ENCODE measurements at places on chromosomes 1 and 21.

DNA sequence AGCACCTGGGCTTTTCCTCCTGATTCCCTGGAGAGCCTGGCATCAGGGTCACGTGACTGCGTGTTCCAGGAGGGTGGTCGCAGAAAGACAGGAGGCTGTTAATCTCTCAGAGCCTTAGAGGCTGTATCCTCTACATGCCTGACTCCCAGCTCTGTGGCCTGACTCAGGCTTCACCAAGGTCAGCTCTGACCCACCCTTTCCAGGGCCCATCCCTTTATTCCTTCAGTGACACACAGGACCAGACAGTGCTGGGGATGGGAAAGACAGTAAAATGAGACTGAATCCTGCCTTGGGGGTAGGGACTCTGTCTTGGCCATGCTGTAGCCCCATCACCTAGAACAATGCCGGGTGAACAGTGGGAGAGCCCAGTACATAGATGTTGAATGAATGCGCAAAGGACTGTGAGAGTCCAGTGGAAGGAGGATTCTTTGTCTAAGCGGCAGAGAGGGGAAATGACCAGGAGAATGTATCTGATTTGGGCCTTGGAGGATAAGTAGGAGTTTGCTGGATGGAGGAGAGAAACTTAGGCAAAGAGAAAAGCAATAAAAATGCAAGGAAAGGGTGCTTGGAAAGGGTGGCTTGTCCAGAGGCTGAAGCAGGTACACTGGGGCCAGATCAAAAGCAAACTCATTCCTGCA lies 33.0 kb downstream of the EPHX1 start:
- DNase-seq, result no peak

- DNase-seq, result no peak
These were observed 58.3 kb downstream of the AKT3 start for GRCh38 chr1:243791586-243792267.

DNA sequence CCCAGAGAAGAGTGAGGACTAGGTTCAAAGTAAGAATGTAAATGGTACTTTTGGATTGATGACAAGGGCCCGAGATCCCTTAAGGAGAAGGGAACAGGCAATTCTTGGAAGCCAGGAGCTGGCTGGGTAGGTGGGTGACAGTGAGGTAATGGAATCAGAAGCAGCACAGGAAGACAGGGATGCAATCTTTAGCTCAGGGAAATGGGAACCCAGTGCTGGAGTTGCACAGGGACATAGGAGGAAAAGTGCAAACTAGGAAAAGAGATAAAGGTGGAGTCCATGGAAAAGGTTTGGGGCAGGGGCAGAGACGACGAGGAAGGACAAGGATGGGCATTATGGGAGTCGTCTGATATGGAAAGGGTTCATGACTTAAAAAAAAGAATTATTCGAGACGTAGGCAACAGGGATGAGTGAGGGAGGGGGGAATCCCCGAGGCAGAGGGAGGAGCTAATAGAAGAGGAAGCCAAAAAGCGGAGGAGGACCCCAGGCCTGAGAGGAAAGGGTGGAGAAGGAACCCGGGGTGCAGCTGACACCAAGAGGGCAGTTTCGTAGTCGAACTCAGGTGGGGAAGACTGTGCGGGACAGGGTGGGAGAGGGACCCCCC lies 495 bp downstream of the PI4KB start:
- peak; percentile 65 for DNase-seq

DNA sequence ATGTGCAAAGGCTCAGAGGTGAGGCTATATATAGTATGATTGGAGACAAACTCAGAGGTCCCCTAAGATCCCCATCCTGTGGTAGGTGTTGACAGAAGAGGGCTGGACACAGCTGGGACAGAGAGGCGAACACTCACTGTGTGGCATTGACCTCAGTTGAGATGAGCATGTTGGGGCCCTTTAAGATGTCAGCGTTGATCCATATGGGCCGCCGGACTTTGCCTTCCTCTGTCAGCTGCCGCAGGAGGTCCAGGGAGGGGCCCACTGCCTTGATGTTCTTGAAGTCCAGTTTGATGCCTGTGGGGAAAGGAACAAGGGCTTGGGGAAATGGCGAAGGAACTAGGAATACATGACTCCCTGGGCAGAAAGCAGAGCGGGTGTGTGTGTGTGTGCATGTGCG lies 8.8 kb downstream of the FAM151A start:
- no peak for DNase-seq

DNA sequence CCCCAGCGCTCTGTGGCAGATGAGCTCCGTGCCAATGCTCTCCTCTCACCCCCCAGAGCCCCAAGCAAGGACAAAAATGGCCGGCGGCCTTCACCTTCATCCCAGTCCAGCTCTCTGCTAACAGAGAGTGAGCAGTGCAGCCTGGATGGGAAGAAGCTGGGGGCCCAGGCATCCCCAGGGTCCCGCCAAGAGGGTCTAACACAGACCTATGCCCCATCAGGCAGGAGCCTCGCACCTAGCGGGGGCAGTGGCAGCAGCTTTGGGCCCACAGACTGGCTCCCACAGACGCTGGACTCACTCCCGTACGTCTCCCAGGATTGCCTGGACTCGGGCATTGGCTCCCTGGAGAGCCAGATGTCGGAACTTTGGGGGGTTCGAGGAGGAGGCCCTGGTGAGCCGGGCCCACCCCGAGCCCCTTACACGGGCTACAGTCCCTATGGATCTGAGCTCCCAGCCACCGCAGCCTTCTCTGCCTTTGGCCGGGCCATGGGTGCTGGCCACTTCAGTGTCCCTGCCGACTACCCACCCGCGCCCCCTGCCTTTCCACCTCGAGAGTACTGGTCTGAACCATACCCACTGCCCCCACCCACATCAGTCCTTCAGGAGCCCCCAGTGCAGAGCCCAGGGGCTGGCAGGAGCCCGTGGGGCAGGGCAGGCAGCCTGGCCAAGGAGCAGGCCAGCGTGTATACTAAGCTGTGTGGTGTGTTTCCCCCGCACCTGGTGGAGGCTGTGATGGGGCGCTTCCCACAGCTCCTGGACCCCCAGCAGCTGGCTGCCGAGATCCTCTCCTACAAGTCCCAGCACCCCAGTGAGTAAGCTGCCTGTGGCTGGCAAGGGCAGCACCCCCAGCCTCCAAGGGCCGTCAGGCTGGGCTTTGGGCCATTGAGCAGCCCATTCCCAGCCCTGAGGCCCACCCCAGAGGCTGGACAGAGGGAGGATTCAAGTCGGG lies 8.7 kb downstream of the ZC3H12A start:
- no peak for DNase-seq

DNA sequence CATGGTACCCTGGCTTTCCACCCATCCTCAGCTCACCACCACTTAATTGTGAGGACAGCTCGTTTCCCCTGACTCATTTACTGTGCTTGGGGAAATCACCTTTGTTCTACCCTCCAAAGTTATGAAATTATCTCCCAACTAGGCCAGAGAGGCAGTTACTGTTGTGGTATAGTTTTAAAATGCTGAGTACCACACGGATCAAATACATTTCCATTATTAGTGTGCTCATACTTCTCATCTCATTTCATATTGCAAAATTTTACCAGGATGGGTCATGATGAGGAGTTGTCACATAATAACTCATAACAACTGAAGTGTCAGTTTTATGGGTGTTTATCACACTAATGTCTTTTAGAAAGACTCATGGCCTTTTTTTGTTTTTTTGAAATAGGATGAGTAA lies 9.2 kb upstream of the OR2B11 start:
- DNase-seq, result no peak
